Adipocyte (in vitro differentiated cells): ENCODE measurements at places on chromosomes 11 and 22.

DNA sequence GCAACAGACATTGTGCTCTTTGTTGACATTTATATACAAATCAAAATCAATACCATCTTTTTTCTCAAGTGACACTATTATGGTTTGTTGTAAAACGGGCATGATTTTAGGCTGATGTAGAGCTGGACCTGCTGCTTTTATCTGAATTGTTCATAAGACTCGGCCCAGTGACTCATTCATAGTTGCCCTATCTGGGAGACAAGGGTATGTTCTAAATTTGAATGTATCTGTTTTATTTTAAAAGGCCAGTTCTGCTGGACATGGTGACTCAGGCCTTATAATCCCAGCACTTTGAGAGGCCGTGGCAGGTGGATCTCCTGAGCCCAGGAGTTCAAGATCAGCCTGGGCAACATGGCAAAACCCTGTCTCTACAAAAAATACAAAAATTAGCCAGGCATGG is 39.3 kb downstream of the CEP295 start:
- peak; percentile 38 for DNase-seq

- peak; percentile 27 for DNase-seq
These were observed 70.1 kb downstream of the SFI1 start for GRCh38 chr22:31566484-31566883.

GRCh38 chr11:118917481-118918127 is 8.1 kb downstream of the BCL9L start:
- DNase-seq, result peak; percentile 96

GRCh38 chr11:13348305-13348704 is 70.7 kb downstream of the BMAL1 start:
- DNase-seq, result no peak

DNA sequence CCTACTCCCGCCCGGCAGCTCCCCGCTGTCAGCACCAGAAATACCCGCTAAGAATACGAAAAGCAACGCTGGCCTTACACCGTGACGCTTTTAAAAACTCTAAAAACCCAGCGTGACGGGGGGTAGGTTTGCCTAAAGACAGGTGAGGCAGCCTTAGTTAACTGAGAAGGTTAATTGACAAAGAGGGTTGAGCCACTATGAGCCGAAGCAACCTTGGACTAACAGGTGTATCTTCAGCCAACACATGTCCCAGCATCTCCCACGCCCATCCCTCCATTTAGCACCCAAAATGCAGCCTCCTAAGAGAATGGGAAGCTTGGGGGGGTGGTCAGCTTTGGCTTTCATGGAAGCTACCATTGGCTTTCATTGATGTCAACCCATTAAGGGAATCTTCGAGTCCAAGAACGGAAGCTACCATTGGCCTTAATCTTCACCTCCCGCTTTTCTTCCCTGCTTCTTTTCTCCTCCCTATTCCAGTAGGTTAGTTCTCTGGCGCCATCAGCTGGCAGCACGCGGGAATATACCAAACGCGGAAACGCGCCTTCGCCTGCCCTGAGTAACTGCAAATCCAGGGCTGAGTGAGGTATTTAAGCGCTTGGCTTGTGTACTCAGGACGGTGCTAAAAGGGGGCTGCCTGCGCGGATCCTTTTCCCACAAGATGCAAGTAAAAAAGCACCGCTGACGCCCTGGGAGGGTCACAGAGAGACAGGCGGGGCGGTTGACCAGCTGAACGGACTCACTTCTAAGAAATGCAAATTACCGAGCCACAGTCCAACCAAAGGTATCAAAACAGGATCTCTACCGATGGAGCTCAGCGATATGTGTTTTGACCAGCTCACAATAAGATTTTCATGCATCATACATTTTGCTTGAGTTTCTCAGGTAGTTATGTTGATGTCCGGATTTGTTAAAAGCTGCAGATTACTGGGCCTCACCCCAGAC is 38.5 kb upstream of the GLYATL1 start:
- peak; percentile 91 for DNase-seq

- DNase-seq, result no peak
These were observed 38.6 kb downstream of the IGF2 start for GRCh38 chr11:2100361-2101170.

DNA sequence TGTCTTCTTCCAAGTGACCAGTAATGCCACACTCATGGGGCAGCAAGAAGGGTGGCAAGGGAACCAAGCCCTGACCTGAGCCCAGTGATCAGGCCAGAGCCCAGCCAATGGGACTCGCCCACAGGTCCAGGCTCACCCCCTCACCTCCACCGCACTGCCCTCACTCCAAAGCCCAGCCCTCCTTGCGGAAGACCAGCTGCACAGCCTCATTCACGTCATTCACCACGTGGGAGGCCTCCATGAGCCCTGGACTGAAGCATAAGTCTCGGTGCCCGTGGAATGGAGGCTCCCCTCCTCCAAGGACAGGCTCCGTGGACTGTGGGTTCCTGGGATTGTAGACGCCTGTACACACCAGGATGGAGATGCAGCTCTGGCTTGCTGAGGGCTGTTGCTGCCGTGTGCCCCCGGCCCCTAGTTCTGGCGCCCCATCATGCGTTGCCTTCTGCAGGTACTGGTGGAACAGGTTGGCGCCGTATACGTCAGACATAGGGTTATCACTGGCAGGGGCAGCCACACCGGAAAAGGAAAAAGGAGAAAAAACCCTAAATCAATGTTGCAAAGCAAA is 16.8 kb upstream of the TMEM121B start:
- DNase-seq, result no peak

- DNase-seq, result peak; percentile 55
These were observed 17.6 kb upstream of the PARVA start for GRCh38 chr11:12359761-12360160.

- DNase-seq, result no peak
These were observed 498.0 kb downstream of the BRD1 start for GRCh38 chr22:49329636-49330035.

GRCh38 chr22:50262460-50262911 is 1.0 kb upstream of the MAPK12 start:
- peak; percentile 19 for DNase-seq

DNA sequence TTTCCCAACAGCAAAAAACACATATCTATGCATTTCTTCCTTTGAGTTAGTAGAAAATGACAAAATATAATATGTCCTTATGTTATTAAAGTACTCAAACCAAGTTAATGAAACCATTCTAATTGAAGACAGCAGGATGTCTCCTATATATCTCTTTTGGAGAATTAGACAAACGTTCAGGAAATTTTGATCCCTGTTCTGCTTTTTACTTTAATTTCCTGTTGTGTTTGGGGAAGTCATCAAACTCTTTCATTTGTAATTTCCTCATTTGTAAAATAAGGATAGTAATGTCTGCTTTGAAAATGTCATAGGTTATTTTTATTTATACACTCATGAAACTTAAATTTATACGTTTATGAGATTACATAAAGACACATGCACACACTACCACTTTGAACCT is 281.8 kb upstream of the ANO5 start:
- DNase-seq, result no peak

DNA sequence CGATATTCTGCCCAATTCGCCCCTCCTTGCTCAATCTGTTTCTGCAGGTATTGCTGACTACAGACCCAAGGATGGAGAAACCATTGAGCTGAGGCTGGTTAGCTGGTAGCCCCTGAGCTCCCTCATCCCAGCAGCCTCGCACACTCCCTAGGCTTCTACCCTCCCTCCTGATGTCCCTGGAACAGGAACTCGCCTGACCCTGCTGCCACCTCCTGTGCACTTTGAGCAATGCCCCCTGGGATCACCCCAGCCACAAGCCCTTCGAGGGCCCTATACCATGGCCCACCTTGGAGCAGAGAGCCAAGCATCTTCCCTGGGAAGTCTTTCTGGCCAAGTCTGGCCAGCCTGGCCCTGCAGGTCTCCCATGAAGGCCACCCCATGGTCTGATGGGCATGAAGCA is 9.2 kb upstream of the SLC35E4 start:
- DNase-seq, result no peak

DNA sequence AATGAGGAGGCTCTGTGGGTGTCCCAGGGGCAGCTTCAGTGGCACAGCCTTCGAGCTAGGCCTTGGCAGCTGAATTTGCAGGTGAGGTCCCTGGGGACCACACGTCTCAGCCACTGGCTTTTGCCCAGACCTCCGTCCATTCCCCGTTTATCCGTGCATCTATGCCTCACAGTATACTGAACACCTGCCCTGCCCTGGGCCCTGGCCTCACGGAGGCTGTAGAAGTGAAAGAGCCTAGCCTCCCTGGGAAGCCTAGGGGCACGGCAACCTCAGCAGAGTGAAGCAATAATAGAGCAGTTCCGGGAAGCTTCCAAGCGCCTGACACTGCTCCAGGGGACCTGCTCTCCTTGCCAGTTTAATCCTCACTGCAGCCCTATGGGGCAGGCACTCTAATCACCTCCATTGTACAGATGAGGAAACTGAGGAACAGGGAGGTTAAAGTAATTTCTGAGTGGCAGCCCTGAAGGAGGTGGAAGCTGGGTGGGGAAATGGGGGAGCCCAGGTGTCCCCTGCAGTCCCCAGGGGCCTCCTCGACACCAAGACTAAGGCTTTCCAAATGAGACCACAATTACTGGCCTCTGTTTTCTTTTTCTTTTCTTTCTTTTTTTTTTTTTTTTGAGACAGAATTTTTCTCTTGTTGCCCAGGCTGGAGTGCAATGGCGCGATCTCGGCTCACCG is 2.7 kb upstream of the NFAM1 start:
- no peak for DNase-seq

DNA sequence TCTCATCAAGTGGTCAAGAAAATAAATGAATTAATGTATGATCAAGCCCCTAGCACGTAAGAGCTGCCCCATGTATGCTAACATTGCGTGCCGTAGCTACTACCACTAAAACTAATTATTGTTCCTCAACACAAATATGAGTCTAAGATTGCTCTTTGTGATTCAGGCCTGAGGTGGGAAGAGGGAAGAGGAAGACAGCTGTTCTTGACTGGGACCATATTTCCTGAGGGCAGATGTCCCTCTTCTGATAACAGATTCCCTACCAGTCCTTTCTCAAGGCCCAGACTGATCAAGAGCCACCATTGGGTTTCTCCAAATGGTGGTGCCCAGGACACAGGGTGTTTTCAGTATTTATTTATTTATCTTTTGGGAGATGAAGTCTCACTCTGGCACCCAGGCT is 87.2 kb upstream of the CADM1 start:
- DNase-seq, result no peak

- no peak for DNase-seq
These were observed 8.0 kb downstream of the GLB1L2 start for GRCh38 chr11:134339756-134340155.

GRCh38 chr11:124898711-124899110 is 1.0 kb upstream of the ROBO4 start:
- peak; percentile 60 for DNase-seq

GRCh38 chr11:65148657-65149056 is 14.3 kb upstream of the SYVN1 start:
- DNase-seq, result no peak

GRCh38 chr11:116646191-116646590 is 126.6 kb downstream of the BUD13 start:
- no peak for DNase-seq

DNA sequence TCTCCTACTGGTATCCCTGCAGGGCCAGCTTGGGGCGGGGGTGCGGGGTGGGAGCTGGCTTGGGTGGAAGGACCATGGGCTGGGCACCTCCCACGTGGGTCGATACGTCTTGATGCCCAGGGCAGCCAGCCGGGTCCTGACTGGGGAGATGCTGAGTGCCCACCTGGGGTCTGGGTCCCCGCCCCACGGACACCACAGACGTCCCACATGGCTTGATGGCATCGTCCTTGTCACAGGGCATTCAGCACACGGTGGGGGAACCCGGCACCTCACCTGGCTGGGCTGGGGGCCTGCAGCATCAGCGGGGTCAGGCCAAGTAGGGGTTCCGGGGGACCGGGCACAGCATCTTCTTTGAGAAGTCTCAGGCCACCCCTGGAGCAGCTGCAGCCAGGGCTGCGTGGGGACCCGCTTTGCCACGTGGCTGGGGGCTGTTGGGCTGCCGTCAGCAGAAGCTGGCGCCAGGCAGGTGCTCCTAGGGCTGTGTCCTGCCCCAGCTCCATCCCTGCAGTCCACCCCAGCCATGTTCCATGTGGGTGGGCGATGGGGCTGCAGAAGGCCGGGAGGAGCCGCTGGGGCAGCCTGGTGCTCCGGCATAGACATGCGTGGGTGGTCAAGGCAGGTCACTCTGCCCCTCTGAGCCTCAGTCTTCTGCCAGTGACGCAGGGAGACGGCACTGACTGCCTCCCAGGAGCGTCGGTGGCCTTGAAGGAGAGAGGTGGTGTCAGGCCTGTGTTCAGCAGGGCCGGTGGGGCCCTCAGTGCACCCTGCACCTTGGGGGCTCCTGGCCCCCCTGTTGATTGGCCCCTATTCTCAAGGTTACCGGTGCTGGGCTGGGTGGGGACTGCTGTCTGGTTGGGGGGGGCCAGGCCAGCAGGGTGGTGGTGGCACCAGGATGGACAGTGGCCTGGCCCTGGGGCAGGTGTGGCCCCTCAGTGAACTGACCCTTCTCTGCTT is 8.4 kb downstream of the SELENOO start:
- DNase-seq, result no peak

GRCh38 chr11:16291729-16292128 is 64.6 kb downstream of the SOX6 start:
- DNase-seq, result no peak

GRCh38 chr11:17498475-17498874 is 21.8 kb upstream of the ABCC8 start:
- DNase-seq, result peak; percentile 24

GRCh38 chr11:1335811-1336761 is 26.7 kb upstream of the TOLLIP start:
- DNase-seq, result peak; percentile 93

- no peak for DNase-seq
These were observed 57.2 kb downstream of the PPFIA1 start for GRCh38 chr11:70327717-70328116.

DNA sequence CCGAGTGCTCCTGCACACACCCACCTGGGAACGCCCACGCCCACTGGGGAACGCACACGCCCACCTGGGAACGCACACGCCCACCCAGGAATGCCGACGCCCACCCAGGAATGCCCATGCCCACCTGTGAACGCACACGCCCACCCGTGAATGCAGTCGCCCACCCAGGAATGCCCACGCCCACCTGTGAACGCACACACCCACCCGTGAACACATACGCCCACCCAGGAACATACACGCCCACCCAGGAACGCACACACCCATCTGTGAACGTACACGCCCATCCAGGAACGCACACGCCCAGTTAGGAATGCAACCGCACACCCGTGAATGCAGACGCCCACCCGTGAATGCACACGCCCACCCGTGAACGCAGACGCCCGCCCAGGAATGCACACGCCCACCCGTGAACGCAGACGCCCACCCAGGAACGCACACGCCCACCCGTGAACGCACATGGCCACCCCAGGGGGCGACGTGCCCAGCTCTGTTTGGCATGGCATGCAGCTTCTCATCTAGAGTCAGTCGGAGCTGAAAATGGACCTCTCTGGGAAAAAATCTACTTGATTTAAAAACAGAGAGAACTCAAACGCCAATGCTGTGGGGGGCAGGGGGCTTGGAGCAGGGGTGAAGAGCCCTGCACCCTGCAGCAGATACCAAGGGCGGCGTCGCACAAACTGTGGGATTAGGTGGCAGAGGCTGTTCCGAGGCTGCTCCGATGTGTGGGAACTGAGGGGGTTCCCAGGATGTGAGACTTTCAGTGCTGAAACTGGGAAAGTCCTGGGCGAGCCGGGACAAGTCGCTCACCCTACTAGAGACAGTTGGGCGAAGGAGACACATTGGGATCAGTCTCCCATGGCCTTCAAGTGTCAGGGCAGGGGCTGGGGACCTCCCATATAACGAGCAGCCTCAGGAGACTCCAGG is 83.3 kb downstream of the MYEOV start:
- DNase-seq, result no peak
